ENCODE measurements at places on chromosomes 11 and 22.

GRCh38 chr22:17878941-17879340, 104.7 kb upstream of the BID start:
- no peak for DNase-seq

- DNase-seq, result no peak
Measured at GRCh38 chr11:120928627-120929026, 95.3 kb upstream of the TBCEL start.

DNA sequence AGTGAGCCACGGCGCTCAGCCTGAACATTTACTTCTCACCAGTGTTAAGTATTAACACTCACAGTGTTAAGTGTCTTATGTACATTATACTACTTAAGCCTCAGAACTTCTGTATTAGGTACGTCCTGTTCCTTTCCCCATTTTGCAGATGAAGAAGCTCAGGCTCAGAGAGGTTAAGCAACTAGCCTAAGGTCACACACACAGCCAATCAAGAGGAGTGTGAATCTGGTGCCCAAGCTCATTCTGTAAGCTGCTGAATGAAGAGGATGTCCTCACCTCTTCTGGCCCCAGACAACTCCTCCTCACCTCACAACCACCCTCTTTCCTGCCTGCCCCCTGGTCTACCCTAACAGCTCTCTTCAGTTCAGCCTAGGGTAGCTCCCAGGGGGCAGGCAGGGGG, 29.9 kb downstream of the CREB3L1 start:
- no peak for DNase-seq

- no peak for DNase-seq
Measured at GRCh38 chr11:95734009-95734572, 55.5 kb downstream of the FAM76B start.

DNA sequence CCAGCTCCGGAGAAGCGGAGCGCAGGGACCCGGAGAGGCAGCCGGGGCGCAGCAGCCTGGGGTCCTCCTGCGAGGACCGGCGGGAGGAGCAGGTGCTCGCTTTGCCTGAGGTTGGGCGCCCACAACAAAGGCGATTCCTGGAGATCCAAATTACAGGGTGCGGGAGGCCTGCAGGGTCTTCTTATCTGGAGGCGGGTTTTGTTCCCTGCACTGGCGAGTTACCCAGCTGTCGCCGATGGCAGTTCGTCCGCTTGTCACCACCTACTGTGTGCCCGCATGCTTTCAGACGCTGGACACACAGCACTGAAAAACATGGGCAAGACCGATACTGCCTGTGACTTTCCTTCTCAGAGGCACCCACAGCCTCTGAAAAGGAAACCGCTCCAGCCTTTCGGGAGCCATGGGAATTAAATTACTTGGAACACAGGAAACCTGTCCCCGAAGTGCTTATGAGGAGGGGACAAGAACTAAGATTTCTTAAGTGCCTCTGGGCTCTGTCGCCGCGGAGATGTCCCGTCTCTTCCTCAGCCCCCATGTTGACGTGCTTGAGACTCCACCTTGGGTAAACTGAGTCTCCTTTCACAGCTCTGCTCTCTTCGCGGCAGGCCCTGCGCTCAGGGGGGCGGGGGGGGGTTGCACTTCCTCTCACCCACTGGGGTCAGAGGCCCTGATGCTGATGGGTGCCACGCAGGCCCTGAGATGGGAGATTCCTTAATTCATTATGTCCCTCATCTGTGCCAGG, 1.3 kb upstream of the ZFTA start:
- DNase-seq, result no peak
